ENCODE measurements at places on chromosomes 6 and 20.
A peak's percentile ranks its signal among the peaks of the same experiment; 100 is the strongest.

DNA sequence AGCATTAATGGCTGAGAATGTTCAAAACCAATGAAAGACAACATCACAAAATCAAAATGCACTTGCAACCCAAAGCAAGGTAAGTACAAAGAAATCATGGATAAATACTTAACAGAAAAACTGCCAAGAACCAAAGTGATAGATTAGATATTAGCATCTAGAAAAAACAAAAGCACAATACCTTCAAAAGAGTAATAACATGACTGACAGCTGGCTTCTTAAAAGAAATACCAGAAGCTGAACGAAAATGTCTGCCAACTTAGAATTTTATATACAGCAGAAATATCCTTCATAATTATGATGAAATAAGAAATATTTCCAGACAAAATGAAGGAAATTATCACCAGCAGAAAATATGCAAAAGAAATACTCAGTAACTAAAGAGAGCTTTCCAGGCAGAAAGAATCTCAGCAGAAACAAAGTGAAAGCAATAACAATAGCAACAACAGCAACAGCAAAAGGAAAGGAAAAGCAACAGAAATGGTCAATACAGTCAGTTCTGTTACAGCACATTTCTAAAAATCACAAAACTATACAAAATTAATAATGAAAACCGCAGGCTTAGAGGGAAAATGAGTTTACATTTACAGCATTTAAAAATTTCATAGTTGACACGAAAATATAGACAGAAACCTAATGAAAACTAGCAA is 121.5 kb upstream of the MAN1A1 start:
- no peak for DNase-seq

- no peak for DNase-seq
Measured at GRCh38 chr6:33428224-33428965, 8.5 kb downstream of the SYNGAP1 start.

DNA sequence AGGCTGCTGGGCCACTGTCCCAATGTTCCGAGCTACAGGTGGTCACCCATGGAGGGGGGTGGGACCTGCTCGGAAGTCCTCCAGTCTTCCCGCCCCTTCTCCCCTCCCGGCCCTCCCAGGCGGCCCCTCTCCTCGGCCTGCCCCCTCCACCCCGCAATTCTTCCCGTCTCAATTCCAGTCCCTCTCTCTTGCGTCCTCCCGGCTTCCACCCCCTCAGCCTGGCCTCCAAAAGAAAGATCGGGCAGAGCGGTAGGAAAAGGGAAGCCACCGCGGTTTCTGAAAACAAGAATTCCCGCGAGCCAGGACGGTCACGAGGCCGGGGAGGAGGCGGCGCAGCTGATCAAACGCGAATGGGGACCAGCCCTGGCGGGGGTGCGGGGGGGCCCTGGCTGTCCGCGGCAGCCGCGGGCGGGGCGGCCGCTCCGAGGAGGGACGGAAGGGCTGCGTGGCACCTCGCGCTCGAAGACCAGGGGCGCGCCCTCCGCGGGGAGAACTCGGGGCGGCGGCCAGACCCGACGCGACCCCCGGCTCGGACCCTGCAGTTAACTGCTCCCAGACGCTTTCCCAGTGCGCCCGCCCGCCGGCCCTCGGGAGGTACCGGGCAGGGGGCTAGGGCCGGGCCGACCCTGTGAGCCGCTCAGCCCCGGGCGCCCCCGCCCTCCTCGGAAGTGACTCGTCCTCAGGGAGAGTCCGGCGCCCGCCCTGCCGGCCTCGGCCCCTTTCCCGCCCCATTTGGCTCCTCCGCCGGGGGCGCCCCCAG is 1.0 kb downstream of the PXDC1 start:
- DNase-seq, result peak; percentile 28

DNA sequence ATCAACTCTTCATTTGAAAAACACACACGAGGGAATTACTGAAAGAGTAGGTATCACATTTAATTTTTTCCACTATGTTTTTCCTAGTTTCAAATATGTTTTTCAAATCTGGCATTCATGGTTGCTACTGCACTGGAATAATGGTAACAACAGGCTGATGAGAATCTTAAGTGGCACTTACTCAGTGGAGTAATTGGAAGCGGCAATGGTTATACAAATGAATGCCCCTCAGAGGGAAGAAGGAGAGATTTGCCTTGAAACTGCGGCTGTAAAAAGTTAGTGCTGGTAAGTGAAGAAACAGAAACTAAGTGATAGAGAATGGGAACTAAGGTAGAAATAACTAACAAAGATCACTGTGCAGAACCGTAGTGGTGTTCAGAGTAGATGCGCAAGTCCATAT is 41.0 kb upstream of the PDE7B start:
- no peak for DNase-seq

GRCh38 chr6:154234019-154234772 is 122.4 kb downstream of the IPCEF1 start:
- no peak for DNase-seq

DNA sequence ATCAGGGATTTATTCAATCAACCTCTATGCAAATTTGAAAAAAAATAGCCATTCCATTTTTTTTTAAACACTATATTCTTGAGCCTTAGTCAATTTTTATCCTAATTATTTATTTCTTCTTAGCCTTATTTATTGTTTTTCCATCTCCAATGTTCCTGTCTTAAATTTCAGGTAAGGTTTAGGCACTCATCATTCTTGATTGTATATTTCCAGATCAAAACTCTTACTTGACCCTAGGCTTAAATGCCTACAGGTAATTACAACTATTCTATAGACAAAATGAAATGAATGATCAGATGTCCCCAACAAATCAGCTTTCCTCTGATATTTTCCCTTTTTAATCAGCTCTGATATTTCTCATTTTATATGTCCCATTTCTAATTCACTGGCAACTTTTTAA is 402.6 kb upstream of the EPHA7 start:
- no peak for DNase-seq

DNA sequence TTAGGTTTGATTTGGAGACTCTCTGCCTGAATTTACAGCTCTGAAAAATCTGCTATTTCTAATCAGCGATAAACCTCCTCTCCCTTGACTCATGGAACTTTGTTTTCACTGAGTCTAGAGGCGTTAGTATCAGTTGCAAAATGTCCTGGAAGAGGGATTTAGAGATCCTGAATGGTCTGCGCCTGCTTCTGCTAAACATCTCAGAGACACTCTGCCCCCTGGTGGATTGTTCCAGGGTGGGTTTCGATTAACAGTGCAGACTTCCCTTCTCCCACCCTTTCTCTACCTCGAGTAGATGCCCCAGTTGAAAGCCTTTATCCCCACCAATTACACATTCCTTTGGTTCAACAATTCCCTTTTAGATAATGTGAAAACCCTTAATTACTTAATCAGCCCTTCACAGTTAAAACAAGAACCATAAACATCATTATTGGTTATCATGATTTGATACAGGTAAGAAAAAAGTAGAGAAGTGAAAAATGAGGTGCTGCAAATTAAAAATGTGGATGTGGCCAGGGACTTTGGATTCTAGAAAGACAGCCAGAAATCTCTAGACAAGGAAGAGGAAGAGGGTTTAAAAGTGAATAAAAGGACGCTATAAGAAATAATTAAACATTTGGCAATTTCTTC is 5.5 kb downstream of the HTR1B start:
- no peak for DNase-seq

GRCh38 chr20:47680804-47681529 is 104.3 kb downstream of the SULF2 start:
- no peak for DNase-seq
